Parietal lobe (tissue), 2 donors: ENCODE measurements at places on chromosomes 2 and 18. TPM values are rescaled to one million over a fixed set of nuclear protein-coding genes. Genes with fewer than 3 reads are reported as not detected.

The GRB14 gene
- 19.1 TPM for total RNA-seq

The UGT1A3 gene
- not detected for total RNA-seq

The EMX1 gene
- 27.9 TPM for total RNA-seq

The GLI2 gene
- total RNA-seq: 6.3 TPM

The ASB18 gene
- total RNA-seq: not detected

The ACTR1B gene
- 40.7 TPM for total RNA-seq
